Stimulated activated effector memory CD8-positive, alpha-beta T cell treated with anti-CD3 and anti-CD28 coated beads, Interleukin-12 subunit alpha, Interleukin-12 subunit beta, amount 100 ng/mL, for 72 hours (primary cell): ENCODE measurements at places on chromosomes 16 and 17.

GRCh38 chr16:177981-178667 lies 1.6 kb downstream of the HBA1 start:
- no peak for DNase-seq

DNA sequence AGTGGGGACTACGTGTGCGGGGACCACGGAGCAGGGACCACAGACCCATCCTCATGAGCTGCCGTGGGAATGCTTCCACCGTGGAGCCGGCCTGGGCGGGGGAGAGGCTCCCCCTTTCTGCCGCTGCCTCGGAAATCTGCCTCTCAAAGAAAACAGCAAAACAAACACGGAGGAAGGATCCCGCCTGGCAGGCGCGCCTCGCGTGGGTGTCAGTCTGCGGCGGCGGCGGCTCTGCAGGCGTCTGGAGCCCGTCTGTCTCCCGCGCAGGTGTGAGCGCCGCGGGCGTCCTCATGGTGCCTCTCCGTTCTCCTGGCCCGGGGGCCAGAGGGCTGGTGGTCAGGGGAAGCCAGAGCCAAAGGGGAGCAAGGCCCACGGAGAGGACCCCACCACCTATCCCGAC lies 27.5 kb downstream of the GSE1 start:
- no peak for DNase-seq

DNA sequence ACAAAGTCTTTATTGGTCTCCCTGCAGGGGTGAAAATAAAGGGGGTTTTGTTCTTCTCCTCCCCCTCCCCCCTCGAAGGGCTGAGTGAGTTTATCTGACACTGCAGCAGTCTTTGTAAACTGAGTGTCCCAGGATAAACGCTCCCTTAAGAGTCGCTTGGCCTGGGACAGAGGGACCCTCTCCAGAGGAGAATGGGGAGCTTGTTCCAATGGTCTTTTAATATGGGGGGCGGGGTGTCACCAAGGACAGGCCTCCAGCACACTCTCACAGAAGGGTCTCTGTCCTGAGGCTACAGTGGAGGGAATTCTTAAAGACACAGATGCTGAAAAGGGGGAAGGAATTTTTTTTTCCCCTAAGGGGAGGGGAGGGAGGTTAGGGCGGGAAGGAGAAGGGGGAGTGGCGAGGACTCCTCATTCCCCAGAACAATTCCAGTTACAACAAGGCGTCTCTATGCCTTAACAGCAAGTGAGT lies 455.5 kb downstream of the SOX9 start:
- no peak for DNase-seq

DNA sequence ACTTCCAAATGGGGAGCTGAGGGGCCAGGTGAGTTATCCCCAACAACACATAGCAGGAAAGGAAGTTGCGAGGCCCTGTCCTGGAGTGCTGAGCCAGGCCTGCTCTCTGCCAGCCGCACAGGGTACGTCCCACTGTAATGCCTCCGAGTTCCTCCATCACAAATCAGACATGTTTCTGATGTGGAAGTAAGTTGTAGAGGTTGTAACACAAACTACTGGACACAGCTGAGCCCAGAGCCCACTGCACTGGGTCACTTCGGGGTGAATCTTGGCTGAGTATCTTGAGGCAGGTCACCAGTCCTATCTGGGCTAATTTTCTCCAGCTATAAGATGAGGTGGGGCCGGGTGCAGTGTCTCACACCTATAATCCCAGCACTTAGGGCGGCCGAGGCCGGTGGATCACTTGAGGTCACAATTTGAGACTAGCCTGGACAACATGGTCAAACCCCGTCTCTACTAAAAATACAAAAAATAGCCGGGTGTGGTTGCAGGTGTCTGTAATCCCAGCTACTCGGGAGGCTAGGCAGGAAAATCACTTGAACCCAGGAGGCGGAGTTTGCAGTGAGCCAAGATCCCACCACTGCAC lies 100.8 kb upstream of the CDH5 start:
- no peak for DNase-seq

DNA sequence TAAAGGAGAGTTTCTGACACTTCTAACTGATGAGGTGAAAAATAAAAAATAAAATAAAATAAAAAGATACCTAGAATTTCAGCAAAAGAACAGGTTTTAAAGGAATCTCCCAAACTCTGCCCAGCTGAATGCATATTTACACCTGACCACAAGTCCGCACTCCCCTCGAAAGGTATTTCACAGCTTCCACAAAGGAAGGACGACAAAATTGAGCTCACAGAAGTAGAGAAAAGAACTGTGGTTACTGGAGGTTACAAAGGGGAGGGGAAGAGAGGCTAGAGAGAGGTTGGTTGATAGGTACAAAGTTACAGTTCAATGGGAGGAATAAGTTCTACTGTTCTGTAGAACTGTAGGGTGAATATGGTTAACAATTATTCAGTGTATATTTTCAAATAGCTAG lies 5.0 kb downstream of the LITAF start:
- no peak for DNase-seq

DNA sequence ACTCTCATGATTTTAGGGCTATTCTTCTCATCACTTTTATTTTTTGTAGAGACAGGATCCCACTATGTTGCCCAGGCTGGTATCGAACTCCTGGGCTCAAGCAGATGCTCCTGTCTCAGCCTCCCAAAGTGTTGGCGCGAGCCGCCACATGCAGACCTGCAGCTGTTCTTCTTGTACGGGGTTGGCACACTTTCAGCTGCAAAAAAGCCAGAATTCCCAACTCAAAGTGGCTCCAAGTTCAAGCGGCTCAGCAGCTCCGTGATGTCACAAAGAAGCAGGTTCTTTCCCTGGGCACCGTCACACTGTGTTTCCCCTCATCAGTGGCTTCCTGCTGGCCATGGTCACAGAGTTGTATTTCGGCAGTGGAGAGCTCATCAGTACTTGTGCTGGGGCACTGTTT lies 6.7 kb upstream of the SBK1 start:
- DNase-seq = no peak

DNA sequence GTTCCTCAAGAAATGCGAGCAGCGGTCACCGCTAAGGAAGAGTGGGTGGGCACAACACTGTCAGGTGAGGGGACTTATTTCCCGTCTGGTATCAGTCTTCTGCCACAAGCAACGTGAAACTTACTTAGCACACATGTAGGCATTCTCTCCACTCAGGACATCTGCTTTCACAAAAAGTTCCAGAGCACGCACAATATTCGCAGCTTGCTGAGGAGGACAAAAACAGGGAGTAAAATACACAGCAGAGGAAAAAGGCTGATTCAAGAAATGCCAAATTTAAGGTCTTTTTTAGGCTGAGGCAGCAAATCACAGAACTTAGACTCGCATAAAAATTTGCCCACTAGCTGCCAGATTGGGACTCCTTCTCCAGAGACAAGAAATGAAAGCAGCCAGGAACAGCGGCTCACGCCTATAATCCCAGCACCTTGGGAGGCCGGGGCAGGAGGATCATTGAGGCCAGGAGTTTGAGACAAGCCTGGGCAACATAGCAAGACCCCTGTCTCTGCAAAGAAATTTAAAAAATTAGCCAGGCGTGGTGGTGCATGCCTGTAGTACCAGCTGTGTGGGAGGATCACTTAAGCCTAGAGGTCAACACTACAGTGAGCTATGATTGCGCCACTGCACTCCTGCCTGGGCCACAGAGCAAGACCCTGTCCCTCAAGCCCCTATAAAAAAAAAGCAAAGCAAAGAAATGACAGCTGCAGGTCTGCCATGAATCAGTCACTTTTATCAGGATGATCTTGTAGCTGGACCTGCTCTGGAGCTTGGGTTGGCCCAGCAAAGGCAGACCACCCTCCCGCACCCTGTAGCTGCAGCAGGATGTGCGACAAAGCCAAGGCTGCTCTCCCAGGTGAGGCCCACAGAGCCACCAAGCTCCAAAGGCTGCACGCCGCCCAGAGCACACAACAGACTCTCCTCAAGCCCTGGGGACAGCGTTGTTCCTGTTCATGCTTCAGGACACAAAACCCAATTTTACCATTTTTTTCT lies 20.5 kb downstream of the USP36 start:
- no peak for DNase-seq

DNA sequence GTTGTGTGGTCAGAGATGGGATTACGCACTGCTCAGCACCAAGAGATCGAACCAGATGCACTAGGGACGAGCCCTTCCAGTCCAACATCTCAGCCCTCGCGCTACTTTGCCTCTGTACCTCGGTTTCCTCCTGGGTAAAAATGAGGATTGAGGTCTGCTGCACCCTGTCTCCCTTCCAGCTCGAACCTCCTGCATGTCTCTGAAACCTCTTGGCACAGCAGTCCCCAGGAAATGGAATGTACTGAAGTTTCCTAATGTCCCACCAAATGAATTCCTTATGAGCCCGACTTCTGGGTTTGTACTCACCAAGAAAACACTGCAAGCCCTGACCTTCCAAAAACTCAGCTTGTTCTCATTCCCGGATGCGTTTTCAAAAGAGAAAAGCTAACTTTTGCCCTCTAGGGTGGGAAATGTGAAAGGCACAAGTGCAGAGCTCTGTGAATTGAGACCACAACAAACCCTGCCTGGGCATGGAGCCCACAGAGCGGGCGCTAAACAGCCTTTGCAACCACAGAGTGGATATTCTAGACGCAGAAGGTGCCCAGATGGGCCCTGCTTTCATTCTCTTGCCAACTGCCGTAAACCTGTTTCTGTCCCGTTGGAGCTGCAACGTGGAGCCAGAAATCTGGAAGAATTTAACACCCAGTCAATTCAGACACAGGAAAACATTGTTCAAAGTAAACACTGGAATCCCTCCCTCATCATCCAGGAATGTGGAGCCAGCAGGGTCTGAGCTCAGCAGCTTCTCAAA lies 10.3 kb downstream of the CDRT4 start:
- DNase-seq = no peak

- DNase-seq = no peak
Observed at GRCh38 chr16:69885722-69886121, 65.4 kb upstream of the CLEC18A start.

- no peak for DNase-seq
Observed at GRCh38 chr16:18013863-18014262, 322.7 kb downstream of the NPIPA8 start.

DNA sequence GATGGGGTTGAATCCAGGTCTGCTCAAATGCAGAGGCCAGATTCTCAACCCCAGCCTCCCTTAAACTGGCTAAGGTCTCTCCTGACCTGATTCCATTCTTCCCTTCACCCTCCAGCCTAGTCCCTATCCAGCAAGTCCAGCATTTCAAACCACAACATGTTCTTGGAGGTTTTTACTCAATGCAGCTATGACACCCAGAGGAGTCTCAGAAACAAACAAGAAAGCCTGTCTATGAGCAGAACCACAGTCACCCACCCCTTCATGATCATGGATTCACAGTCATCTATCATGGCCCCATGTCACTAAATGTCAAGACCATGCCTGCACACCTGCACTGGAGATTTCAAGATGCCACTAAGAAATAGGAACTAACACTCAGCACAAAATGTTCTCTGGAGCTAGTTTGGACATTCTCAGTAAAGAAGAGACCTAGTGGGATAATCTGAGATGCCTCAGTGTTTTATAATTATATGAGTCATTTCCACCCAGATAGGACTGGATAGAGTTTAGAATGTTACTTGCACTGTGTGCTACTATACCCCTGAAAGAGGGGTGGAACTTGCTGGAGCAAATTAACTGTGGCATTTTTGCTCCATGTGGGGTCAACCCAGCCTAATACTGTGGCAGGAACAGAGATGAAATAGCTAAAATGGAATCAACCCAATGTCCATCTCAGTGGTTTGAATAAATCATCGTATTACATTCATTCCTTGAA lies 9.5 kb upstream of the METTL22 start:
- no peak for DNase-seq

GRCh38 chr16:56048425-56049105 lies 142.7 kb upstream of the GNAO1 start:
- no peak for DNase-seq

DNA sequence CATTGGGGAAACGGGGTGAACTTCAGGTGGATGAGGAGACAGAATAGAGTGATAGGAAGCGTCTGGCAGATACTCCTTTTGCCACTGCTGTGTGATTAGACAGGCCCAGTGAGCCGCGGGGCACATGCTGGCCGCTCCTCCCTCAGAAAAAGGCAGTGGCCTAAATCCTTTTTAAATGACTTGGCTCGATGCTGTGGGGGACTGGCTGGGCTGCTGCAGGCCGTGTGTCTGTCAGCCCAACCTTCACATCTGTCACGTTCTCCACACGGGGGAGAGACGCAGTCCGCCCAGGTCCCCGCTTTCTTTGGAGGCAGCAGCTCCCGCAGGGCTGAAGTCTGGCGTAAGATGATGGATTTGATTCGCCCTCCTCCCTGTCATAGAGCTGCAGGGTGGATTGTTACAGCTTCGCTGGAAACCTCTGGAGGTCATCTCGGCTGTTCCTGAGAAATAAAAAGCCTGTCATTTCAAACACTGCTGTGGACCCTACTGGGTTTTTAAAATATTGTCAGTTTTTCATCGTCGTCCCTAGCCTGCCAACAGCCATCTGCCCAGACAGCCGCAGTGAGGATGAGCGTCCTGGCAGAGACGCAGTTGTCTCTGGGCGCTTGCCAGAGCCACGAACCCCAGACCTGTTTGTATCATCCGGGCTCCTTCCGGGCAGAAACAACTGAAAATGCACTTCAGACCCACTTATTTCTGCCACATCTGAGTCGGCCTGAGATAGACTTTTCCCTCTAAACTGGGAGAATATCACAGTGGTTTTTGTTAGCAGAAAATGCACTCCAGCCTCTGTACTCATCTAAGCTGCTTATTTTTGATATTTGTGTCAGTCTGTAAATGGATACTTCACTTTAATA lies 7.0 kb upstream of the TMEM235 start:
- no peak for DNase-seq

GRCh38 chr16:4803898-4804762 lies 1.7 kb upstream of the ROGDI start:
- DNase-seq = no peak

DNA sequence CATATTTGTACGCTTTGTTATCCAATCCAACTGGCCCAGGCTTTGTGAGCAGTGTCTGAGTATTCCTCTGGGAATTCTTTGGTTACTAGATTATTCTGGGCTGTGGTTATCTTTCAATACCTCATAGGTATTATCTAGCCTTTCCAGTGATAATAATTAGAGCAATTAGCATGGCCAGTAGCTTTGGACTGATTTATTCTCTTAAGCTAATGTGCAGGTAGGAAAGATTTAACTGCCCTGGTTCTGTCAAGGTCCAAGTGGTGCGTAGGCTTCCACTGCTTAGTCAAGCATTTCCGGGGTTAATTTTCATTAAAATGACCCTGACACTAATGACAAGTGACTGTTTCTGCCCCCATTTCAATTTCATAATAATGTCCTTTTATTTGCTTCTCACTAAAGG lies 54.2 kb upstream of the PMFBP1 start:
- DNase-seq = no peak

- DNase-seq = no peak
Observed at GRCh38 chr17:81403671-81404534, 8.6 kb downstream of the BAHCC1 start.

DNA sequence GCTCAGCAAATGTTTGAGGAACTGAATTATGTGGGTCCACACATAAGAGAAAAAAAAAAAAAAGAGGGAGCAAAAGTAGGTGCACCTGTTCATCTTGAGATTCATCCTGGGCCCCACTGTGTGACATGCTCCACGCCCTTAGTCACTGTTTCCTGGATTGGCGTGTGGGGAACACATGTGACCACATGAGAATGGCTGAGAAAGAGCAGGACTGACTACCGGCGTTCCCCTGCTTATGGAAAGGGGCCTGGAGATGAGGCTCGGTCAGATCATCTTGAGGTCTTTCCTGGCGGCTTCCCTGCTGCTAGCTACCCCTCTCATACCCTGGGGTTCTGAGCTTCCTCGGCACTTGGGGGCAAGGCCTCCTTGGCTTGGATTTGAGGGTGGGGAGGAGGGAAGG lies 3.9 kb downstream of the DEXI start:
- peak; percentile 21 for DNase-seq

GRCh38 chr17:83101805-83102480 lies 22.5 kb downstream of the METRNL start:
- DNase-seq = no peak
